ENCODE measurements at places on chromosomes 13 and 19.

- no peak for DNase-seq
Observed at GRCh38 chr13:44165889-44166496, 207.6 kb upstream of the SERP2 start.

- DNase-seq: no peak
Observed at GRCh38 chr13:50549221-50549942, 294.1 kb downstream of the DLEU7 start.

GRCh38 chr13:77398825-77399620 is 72.1 kb upstream of the MYCBP2 start:
- no peak for DNase-seq

GRCh38 chr19:814152-815078 is 7.3 kb downstream of the PLPPR3 start:
- no peak for DNase-seq

DNA sequence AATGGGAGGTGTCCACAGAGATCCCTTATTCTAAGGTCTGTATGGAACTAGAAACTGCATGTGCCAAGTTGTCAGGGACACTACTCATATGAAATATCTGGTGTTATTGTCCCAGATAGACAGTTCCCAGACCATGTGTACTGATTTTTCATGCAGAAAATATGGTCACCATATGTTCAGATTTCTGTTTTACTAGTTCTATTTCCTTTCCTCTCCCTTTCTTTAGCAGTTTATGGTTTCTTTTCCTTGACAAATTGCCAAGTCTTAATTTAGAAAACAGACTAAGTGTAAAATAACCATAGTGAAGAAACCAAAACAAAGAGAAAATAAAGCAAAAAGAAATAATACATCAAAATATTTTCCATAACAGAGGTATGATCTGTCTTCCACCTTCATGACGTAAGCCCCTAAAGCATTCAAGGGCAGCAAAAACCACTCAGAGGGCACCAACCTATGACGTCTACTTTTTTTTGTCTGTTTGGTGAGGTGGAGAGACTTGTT is 248.5 kb downstream of the KCTD12 start:
- DNase-seq: no peak

DNA sequence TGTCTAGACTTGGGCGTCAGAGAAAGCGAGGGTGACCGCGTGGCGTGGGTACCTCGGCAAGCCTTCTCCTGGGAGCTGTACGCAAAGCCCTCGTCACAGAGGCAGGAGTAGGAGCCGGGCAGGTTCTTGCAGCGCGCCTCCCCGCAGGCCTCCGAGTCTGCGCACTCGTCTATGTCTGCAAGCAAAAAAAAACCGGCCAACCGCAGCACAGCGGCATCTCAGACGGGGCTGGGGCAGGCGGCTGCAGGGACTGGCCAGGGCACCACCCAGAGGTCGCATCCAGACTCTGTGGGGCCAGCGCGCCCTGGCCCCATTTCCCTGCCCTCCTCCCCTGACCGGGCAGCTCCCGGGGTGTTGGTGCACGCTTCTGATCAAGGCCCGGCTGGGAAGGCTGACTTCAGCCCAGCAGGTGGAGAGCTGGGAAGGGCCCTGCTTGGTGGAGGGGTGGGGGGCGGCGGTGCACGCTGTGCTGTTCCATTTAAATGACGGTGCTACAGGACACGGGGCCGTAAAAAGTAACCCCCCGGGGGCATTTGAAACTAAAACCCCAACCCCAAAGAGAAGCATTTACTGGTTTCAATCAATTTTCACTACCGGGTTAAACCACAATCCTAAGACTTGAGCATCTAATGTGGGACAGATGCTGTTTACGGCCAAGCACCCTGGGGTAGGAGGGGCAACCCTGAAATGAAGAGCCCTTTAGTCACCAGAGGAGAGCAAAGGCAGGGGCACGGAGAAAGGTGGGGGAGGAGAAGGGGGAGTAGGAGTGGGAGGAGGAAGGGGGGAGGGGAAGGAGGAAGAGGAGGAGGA is 28.2 kb downstream of the GAS6 start:
- peak; percentile 54 for DNase-seq

DNA sequence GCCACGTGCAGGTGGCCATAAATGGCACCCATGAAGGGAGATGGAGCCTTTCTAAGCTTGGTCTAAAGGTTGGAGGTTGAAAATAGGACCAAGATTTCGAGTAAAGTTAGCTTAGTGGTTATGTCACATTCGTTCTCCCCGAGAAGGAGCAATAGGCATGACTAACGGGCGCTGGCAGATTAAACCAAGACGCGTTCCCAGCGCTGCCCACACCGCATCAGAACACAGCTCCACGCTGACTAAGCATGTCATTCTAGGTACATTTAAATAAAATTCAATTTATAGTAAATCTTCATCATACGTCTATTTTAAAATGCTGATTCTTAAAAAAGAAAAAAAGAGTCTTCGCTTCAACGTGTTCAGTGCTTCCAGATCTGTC is 95.0 kb upstream of the IRS2 start:
- no peak for DNase-seq

DNA sequence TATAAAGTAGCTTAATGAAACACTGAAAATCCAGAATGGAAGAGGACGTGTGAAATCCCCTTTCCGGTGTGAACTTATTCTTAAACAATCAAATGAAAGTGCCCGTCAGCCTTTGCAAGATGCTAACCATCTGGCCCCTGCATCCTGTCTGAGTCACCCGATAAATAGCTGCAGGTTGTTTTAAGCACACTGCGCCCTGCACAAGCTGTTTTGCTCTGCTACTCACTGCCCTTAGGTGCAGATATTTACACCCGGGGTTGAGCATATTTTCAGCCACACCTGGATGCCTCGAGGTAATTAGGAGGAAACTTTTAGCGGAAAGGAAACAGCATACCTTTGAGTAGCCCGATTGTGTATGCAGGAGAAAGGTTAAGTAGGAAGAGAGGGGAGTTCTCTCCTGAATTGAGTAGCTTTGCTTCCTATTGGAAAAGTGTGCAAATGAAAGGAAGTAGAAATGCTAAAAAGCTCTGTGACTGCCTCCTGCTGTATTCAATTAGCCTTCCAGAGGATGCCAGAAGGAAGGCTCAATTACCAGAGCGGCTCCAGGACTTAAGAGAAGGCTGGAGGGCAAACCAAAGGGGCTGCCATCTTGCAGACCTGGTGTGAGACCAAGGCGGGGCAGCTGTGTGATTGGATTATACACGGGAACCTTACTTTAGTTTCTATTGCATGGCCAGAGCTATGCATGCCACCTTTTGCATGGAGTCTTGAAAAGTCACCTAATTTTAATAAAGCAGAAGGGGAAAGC is 42.5 kb downstream of the IRS2 start:
- no peak for DNase-seq

DNA sequence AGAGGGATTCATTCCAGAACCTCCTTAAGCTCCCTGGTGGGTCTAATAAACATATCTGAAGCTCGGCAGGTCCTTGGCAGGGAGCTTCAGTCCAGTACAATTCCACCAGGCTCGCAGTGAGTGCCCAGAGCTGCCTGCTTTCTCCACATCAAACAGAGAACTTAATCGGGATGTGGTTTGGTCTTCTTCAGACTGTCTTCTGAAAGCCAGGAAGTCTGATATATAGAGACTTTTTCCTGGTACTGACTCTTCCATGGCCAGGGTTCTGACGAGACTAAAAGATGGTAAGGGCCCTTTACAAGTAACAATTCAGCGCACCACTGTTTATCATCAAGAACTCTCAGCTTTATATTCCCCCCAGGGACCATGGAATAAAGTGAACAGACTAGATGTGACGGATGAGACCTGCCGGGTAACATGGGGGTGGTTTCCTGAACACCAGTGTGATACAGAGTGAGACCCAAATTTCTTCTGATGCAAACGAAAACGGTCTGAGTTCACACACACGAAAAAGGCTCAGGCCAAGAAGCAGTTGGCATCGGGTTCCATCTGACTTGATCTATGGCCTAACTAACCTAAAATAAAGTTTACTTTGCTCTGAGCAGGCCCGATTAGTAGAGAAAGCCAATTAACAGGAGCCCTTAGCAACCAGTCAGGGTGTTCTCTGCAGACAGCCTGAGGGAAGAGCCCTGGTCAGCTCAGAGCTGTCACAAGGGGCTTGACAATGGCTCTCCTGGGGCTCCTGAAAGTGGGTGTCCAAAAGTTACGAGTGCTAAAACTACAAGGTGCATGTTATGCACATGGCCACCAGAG is 29.0 kb downstream of the RANBP3 start:
- no peak for DNase-seq

DNA sequence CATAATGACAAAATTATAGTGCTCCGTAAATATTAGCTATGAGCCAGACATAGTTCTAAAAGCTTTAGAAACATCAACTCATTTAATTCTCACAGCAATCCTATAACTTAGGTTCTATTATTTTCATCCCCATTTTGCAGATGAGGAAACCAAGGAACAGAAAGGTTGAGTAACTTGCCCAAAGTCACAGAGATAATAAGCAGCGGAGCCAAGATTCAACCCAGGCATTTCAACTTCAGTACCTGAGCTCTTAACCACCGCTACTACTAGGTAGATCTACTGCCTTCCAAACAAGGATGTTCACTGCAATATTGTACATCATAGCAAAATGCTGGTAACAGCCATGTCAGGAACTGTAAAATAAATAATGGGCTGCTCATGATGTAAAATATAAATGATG is 39.9 kb downstream of the ELF1 start:
- DNase-seq: no peak

- no peak for DNase-seq
Observed at GRCh38 chr19:1668486-1669270, 16.3 kb upstream of the TCF3 start.

DNA sequence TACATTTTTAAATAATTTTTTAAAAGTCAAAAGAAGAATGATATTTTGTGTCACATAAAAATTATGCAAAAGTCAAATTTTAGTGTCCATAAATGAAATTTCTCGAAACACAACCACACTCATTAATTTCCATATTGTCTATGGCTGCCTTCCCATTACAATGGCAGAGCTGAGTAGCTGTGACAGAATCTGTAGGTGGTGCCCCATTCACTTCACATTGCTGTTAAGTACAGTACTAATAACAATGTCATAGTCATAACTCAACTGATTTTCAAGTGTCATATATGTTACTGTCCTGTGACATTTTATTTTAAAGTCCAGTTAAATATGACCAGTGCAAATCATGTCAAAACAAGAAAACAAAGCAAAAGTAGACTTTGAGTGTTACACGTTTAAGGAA is 114.3 kb downstream of the SPRY2 start:
- no peak for DNase-seq

- no peak for DNase-seq
Observed at GRCh38 chr19:7570761-7571160, 24.9 kb upstream of the CAMSAP3 start.

DNA sequence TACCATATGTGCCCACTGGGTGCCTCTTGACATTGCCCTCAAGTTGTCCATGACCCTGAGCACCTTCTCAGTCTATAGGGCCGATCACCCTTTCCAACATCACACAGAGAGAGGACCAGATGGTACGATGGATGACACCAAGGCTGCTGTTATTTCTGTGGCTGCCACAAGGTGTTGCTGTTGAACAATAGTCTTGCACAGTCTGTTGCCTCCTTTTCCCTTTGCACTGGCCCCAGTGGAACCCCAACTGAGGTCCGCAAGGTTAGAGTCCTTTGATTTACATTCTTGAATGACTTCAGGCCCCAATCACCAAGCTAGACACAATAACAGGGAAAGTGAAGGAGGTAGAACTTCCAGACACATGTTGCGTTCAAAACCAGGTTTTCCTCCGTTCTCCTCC is 52.0 kb downstream of the TINCR start:
- no peak for DNase-seq

- DNase-seq: no peak
Observed at GRCh38 chr13:25330541-25330940, 29.1 kb downstream of the NUP58 start.

- no peak for DNase-seq
Observed at GRCh38 chr19:50500753-50501151, 10.2 kb downstream of the JOSD2 start.

- no peak for DNase-seq
Observed at GRCh38 chr13:113647351-113648215, 10.4 kb downstream of the ATP4B start.

- no peak for DNase-seq
Observed at GRCh38 chr13:82654143-82654542, 1228.1 kb downstream of the SLITRK1 start.

GRCh38 chr19:39436350-39436716 is 584 bp upstream of the RPS16 start:
- no peak for DNase-seq

DNA sequence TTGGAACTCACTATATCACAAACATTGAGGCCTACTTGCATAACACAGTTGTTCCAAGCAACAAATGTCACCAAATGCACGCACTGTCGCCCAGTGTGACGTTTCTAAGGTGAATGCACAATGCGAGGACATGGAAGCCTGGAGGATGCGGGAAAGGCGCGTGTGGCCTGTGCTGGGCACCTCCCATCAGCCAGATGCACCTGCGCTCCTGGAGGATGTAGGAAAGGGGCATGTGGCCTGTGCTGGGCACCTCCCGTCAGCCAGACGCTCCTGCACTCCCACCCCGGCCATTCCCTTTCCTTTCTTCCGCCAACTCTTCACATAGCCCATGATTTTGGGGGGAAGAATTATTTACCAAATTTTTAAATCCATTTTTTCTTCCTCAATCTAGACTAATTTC is 202.4 kb upstream of the SOX1 start:
- no peak for DNase-seq

- no peak for DNase-seq
Observed at GRCh38 chr19:51141181-51141580, 920 bp upstream of the SIGLEC7 start.
